ENCODE measurements at places on chromosomes 5 and 9.
A peak's percentile ranks its signal among the peaks of the same experiment; 100 is the strongest.

GRCh38 chr5:133222979-133223378 is 171.2 kb downstream of the HSPA4 start:
- no peak for DNase-seq

GRCh38 chr5:82465235-82465634 is 187.1 kb upstream of the RPS23 start:
- DNase-seq = peak; percentile 43

DNA sequence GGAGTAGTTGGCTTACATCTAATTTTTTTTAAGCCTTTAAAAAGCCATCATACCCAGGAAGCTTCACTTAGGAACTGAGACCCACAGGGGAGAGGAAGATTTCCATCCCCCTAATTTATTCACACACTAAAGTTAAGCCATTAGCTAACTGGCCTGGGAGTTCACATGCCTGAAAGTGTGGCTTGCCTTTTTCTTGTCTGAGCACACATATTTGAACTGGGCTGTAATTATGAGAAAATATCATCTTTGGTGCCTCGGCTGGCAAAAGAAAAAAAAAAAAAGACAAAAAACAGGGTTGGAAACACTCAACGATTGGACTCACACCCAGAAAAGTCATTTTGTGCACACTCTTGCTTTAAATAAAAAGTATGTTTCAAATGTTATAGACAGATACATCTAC is 847.3 kb downstream of the MAT2B start:
- DNase-seq = no peak

- DNase-seq = peak; percentile 67
These were observed 66.4 kb downstream of the SLCO4C1 start for GRCh38 chr5:102229685-102230084.

DNA sequence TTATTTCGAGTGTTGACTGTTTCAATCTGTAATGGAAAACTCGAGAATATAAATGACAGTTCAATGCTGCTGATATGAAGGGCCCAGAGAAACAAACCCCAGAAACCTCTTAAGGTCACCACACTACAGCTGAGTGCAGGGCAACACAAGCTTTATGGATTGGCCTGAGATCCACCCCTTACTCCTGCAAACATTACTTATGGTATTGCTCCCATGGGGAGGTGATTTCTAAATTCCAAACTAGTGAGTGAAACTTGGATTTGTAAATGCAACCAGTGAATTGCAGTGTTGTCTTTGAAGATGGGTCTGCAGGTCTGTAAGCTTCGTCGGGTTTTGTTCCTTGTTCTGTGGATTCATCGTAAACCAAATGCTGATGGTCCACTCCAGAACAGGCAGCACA is 85.4 kb downstream of the NTRK2 start:
- DNase-seq = no peak

- no peak for DNase-seq
These were observed 166.8 kb downstream of the ATP10B start for GRCh38 chr5:160685219-160685618.

GRCh38 chr9:69193685-69194032 is 19.6 kb downstream of the TJP2 start:
- DNase-seq = peak; percentile 57

DNA sequence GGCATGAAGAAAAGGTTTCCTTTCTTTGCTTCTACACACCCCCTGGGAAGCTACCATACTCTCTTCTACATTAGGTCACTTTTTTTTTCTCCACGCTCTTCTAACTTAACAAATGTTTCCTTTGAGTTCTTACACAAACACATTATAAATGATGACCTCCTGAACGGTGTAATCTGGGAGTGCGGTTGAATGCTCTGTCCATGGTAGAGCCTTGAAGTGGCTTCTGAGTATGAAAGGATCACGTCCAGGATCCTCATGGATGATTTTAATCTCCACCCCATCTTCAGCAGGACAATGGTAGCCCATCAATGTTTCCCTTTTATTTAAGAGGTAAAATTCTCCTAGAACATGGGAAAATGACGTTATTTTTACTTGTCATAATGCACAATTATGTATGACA is 587.3 kb downstream of the SEMA5A start:
- DNase-seq = no peak

GRCh38 chr9:125810161-125810560 is 63.0 kb downstream of the PBX3 start:
- no peak for DNase-seq

- peak; percentile 80 for DNase-seq
These were observed 51.5 kb upstream of the NKD2 start for GRCh38 chr5:956941-957747.

DNA sequence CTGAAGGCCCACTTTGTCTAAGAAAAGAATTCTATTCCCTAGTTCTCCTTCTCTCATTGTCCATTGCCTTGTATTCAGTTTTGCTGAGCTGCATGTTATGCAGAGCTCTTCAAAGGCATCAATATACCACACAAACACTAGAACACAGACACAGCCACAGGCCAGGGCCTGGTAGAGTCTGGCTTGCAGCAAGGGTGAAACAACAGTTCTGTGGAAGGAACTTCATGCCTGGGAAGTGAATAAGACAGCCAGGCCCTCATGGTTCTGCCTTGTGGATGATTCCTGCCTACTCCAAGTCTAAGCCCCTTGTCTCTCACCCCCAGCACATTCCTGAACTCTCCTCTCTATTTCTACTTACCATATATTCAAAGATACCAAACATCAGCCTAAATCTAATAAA is 30.8 kb downstream of the KLHL3 start:
- DNase-seq = no peak

DNA sequence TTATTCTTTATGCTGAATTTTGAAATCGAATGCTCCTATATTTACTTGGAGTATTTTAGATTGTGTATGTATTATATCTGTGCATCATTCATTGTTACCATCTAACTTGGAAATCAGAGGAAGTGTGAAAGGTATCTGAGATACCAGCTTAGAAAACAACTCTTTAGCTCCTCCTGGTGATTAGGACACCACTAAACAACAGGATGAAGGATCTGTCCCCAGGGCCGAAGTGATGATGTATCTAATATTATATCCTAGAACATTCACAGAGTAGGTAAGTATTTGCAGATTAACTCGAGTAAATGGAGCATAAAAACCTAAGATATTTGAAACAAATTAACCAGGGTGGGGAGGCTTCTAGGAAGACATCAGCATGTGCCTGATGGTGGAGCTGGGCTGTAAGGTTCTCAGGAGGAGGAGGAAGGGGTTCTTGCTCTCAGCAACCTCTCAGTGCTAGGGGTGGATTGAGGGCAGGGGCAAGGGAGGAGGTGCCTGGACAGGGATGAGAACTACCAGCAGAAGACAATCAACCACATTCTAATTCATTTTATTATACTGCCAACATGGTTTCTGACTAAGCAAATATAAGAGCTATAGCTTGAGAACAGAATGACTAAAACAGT is 2.6 kb upstream of the NFIL3 start:
- peak; percentile 66 for DNase-seq

DNA sequence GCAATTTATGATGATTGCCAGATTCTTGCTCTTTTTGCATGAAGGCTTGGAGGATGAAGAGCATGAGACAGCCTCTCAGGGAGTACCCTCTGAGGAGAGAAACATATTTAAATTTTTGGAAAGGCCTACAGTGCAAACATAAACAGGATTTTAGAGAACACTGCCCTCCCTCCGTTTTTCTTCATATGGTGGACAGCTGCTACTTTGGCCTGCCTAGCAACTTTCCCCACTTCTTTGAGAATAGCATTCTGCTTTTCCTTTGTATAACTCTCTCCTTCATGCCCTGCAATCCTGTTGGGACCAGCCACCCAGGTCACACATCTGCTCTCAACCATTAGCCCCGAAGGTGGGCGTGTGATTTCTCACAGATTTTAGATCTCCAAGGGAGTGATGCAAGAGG is 20.5 kb upstream of the TXN start:
- no peak for DNase-seq

DNA sequence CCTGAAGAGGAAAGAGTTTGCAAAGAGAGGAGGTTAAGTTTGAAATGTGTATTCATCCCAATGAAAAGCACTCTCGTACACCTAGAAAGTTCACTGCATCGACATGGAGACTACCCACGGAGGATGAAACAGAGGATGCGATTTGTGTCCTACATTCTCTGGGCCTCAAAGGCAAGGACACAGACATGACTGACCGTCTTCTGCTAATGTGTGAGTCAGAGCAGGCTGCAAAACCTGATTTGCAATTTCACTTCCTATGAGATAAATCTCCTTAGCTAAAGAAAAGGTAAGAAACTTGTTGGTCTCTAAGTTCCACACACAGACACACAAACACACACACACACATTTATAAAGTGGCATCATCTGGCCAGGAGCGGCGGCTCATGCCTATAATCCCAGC is 98.6 kb downstream of the GNAQ start:
- no peak for DNase-seq

GRCh38 chr5:138402640-138403039 is 36.2 kb upstream of the REEP2 start:
- DNase-seq = no peak

DNA sequence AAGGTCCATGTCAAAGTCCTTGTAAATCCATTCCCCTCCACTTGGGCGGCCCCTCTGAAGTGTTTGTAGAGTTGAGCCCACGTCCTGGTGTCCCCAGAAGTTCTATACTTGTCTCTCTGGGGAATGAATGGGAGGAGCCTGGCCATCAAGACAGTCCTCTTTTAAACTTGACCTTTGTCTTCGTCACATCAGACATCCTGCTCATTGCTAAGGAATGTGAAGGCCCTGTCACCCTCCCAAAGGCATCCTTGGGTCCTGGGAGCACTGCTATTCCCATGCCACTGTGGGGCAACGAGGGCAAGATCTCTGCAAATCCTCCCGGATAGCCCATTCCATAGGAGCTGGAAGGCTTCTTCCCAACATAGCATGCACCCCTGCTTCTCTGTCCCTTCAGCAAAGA is 235.5 kb downstream of the SLIT3 start:
- no peak for DNase-seq

GRCh38 chr5:123719004-123719403 is 207.0 kb downstream of the CSNK1G3 start:
- no peak for DNase-seq

DNA sequence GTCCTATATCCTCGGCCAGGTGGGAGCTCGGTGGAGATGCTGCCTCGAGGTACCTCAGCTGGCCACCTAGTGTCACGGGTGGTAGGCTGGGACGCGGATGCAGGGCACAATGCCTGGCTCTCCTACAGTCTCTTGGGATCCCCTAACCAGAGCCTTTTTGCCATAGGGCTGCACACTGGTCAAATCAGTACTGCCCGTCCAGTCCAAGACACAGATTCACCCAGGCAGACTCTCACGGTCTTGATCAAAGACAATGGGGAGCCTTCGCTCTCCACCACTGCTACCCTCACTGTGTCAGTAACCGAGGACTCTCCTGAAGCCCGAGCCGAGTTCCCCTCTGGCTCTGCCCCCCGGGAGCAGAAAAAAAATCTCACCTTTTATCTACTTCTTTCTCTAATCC is 2.0 kb downstream of the PCDHGC3 start:
- no peak for DNase-seq

GRCh38 chr5:120695368-120695880 is 231.3 kb downstream of the PRR16 start:
- no peak for DNase-seq

DNA sequence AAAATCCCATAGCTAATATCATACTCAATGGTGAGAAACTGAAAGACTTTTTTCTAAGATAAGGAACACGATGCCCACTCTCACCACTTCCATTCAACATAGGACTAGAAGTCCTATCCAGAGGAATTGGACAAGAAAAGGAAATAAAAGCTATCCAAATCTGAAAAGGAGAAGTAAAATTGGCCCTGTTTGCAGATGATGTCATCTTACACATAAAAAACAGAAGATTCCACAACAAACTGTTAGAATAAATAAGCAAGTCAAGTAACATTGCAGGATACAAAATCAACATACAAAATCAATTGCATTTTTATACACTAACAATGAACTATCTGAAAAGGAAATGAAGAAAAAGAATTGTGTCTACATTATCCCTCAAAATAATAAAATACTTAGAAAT is 308.0 kb downstream of the MCTP1 start:
- DNase-seq = no peak

- DNase-seq = no peak
These were observed 191.7 kb downstream of the MAPKAP1 start for GRCh38 chr9:125515281-125515680.

- no peak for DNase-seq
These were observed 7.5 kb downstream of the HBEGF start for GRCh38 chr5:140338908-140339307.

GRCh38 chr5:110354311-110354710 is 372.2 kb downstream of the TMEM232 start:
- no peak for DNase-seq

DNA sequence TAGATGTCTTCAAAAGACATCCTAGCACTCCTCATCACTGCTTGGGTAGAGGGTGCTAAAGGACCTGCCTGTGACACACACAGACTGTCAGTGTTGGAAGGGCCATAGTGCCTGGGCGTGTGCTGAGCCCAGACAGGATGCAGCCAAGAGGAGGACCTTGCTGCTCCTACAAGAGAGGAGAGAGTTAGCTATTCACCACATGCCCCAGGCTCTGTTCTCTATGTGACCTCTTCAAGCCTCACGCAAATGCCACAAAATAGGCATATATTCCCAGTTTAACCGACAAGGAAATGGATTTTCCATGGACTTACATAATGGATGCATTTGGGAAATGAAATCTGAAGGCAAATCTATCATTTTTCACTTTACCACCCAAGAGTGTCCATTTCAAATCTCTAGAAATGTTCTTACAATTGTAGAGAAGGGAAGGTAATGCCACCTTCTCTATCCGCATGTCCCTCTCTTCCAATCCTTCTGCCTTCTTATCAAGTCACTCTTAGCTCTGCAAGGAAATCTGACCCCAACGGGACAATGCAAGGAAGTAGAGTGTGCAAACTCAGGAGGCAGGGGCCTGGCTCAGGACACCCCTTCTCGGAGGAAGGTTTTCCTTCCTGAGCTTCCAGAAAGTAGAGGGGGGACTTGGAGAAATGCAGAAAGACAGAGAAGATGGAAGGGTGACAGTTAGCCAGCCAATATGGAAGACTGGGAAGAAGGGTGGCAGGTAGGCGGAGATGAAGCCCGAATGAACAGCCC is 49.5 kb downstream of the TRIM32 start:
- no peak for DNase-seq

- no peak for DNase-seq
These were observed 168.2 kb upstream of the FBN2 start for GRCh38 chr5:128706269-128706668.

DNA sequence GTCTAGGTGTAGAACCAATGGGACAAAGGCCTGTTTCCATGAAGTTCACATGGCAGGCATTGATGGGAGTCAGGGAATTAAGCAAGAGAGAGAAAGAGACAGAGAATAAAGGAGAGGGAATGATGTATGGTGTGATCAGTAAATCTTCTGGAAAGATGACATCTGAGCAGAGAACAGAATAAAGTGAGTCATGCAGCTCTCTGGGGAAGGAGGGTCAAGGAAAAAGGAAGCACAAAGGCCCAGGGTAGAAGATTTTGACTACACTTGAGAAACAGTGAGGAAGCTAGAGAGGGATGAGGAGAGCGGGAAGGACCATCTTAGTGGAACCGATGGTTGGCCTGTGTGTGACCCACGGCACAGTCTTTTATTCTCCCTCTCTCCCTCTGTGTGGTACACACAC is 425.9 kb downstream of the SPOCK1 start:
- no peak for DNase-seq

DNA sequence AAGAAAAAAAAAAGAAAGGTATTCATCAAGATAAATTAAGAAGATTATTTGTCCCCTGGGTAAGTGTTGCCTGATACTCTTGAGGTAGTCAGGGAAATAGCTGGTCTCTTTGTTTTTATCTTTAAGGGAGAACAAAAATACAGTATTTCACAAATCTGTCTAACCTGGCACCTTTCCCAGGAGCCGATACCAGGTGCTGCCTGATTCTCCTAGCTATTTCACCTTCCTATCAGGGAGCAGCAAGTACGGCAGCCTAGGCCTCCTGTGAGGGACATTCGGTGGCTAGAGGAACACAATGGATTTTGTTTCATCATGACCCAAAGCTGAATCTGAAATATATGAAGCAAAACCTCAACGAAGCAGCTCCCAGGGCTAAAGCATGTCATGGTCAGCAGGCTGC is 86.0 kb downstream of the TARS1 start:
- DNase-seq = no peak

All from OCI-M1 (cell line).